Stimulated activated CD4-positive, alpha-beta T cell treated with anti-CD3 and anti-CD28 coated beads, Interleukin-2, amount 100 ng/mL, for 24 hours (primary cell): ENCODE measurements at places on chromosomes 3 and 15.

DNA sequence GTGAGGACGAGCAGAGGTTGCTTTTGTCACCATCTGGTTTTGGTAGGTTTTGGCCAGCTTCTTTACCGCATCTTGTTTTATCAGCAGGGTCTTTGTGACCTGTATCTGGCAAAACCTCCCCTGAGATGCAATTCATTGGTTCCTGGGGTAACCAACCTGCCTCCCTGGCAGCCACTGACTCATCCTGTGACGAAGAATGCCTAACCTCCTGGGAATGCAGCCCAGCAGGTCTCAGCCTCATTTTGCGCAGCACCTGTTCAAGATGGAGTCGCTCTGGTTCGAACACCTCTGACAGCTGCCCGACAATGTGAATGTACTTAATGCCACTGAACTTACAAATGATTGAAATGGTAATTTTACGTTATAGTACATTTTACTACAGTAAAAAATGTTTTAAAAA, 6.8 kb upstream of the ADAMTS17 start:
- no peak for DNase-seq

DNA sequence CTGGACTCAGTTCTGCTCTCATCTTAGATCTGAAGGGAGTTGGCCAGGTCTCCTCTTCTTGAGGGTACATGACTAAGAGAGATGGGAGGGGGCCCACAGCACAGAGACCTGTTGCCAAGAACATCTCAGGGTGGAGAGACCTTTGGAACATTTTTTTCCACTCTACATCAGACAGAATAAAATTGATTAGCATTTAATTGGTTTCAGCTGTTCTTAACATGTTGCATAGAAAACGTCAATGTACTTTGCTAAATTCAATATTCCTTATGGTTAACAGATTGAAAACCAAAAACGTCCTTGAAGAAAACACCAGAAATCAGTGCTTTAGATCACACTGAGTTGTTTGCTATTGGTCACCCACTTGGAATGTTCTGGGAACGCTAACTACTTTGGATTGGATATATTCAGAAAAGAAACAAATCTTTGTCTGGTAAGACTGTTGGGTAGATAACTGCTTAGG, 36.4 kb upstream of the FSTL1 start:
- no peak for DNase-seq

GRCh38 chr3:71232175-71232679, 351.3 kb downstream of the FOXP1 start:
- no peak for DNase-seq

DNA sequence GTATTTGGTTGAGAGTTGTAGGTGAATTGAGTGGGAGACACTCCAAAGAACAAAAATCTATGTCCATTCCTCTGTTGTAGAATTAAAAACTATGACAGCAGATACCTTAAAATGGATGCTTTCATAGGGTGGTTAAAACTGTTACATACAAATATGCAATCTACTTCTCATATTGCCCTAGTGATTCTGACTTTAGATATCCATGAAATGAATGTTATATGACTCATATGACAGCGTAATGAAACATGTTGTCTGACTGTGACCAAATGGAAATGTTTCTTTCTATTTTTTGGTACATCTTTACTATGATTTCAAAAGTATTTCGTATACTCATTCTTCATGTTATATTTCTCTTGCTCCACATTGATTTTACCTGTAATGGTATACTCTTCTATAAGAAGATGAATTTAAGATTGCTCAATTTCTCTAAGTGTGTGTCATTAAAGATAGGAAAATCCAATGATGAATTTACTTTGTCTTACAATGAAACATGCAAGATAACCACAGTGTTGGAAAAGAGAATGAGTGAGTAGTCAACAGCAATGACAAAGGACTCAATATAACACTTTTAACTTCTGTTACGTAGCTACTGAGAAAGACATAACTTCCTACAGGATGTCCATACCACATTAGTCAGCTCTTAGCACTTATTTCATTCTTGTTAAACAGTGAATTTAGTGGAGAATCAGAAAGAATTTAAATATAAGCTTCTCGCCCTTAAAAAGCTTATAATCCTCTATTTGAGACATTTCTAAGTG, 79.3 kb upstream of the LSAMP start:
- no peak for DNase-seq

GRCh38 chr3:55624238-55624637, 137.1 kb upstream of the WNT5A start:
- DNase-seq = no peak

DNA sequence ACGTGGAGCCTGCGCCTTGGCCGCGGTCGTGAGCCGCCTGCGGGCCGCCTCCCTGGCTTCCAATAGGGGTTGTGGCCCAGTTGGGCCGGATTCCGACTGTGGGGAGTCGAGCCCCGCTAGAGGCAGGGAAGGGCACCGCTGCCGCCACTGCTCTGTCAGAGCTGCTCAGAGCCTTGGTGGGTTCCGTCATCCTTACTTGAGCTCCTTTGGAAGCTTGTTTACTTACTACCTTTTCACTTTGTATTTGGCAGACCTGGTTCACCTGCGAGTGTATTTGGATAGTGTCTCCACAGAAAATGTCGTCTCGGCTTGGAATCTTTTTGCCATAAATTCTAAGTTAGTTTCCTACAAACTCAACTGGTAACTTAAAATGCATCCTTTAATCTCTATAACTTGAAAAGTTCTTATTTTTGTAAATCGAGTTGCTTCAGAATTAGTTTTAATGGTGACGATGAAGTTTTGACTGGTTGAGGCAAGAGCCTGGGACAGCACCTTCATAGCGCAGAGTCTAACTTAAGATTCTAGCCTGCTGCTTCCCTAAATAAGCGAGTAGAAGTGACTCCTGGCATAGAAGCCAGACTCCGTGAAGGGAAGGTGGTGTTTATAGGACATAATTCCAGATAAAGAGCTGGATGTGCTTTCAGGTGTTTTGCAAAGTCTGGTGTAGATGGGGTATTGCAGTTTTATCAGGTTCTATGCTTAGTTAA, 800 bp downstream of the DAG1 start:
- no peak for DNase-seq

GRCh38 chr3:43699864-43700263, 9.1 kb downstream of the ABHD5 start:
- DNase-seq = no peak

DNA sequence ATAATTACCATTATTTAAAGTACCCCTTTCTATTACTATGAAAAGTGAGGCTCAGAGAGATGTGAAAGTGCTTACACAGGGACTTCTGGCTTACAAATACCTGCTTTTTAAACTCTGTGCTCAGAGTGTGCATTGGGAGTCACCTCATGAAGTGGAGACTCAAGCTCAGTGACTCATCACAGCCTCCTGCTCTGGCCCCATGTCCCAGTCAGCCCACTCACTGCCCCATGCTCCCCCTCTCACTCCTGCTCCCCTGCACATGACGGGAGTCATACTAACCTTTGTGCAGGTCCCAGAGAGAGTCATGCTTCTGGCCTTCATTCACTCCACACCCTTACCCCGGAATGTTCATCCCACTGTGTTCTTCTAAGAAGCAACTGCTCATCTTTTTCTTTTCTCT, 20.2 kb downstream of the CCR1 start:
- DNase-seq = no peak

DNA sequence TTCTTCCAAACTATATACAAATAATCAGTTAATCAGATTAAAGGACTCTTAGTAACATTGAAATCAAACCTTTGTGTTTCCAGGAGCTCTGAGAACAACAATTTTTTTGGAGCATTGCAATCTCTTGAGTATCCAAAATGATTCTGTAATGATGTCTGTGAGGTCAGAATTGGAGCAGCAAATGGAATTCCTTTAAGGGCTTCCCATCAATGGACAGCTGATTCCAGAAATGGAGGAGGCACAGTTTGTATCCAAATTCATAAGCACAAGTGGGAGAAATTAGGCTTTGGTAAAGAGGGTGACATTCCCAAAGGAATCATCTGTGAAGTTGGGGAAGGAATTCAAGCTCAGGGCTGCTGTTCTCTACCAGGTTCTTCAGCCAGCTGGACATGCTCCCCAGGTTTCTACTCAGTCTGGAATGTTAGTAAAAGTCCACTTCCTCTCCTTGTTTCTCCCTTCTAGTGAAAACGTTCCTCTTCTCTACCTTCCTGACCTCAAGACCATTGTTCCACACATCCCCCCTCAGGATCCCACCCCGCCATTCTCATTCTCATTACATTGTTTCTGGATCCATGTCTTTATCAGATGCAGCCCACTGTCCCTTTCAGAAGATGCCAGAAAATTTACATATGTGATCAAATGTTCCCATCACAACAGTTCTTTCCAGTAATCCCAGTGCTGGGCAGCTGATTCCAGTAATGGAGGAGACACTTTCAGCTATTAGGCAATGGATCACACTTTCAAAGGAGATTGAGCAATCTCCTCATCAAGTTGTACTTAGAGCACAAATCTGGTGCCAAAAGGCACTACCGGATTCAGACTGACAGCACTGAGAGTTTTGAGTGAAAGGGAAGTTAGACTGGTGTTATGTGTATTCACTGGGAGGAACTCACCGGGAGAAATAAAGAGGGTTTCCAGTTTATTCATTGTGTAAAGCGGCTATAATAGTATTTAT, 391.3 kb upstream of the TPRG1 start:
- DNase-seq = no peak

DNA sequence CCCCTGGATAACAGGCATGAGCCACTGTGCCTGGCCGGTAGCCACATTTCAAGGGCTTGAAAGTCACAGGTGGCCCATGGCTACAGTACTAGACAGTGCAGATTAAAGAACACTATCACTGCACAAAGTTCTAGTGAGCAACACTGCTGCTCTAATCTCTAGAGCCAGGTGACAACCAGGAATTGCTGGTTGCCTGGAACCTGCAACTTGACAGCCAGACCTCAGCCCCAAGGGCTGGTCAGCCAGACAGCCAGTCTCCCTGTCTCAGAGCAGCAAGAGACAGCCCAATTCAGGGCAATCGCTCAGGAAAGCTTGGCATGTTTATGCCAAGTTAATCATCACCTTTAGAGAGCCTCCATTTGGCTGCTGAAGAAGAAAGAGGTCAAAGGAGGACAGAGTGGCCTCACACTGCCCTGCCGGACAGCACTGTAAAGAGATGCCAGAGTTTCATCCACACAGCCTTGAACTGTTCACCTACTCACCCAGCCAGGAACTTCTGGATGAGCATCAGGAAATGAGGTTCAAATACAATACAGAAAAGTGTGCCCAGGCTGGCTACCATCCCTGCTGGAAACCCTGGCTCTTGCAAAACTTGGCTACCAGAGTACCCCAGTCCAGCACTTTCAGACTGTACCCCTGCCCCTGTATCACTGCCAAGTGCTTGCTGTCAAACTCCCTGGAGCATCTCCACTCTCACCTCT, 6.0 kb downstream of the CCDC12 start:
- DNase-seq = no peak

- no peak for DNase-seq
Observed at GRCh38 chr15:52246686-52247431, 48.7 kb downstream of the MYO5C start.

DNA sequence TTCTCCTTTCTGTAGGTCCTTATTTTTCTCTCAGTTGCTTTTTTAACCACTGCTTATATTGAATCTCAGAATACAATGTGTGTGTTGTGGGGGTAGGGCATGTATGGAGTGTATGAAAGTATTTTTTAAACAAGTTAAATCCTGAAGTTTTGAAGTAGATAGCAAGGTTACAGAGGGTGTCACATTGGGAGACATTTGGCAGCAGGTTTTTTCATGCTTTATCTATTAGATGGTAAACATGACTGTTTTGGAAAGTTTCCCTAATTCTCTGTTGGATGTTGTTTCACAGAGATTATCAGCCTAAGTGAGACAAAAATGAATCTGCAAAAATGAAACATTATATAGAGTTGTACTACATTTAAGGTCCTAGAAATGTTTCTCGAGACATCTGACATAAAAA, 190.6 kb upstream of the ARPP21 start:
- no peak for DNase-seq

- DNase-seq = no peak
Observed at GRCh38 chr3:71857956-71858355, 73.0 kb upstream of the PROK2 start.

DNA sequence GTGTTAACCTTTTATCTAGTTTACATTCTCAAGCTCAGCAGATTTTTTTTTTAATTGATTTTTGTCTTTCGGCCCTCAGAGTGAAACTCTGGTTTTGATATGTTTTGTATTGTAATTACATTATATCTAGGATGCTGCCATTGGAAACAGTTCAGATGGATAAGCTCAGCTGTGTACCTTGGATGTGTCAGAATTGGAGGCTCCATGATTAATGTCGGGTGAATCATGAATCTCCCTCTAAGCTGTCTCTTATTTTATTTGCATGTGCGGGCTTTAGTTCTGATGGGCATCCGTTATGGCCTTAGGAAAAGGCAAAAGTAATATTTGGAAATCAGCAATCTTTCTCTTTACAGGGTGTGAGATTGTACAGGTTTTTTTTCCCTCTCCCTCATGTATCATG, 4.2 kb downstream of the PTPRG start:
- no peak for DNase-seq

DNA sequence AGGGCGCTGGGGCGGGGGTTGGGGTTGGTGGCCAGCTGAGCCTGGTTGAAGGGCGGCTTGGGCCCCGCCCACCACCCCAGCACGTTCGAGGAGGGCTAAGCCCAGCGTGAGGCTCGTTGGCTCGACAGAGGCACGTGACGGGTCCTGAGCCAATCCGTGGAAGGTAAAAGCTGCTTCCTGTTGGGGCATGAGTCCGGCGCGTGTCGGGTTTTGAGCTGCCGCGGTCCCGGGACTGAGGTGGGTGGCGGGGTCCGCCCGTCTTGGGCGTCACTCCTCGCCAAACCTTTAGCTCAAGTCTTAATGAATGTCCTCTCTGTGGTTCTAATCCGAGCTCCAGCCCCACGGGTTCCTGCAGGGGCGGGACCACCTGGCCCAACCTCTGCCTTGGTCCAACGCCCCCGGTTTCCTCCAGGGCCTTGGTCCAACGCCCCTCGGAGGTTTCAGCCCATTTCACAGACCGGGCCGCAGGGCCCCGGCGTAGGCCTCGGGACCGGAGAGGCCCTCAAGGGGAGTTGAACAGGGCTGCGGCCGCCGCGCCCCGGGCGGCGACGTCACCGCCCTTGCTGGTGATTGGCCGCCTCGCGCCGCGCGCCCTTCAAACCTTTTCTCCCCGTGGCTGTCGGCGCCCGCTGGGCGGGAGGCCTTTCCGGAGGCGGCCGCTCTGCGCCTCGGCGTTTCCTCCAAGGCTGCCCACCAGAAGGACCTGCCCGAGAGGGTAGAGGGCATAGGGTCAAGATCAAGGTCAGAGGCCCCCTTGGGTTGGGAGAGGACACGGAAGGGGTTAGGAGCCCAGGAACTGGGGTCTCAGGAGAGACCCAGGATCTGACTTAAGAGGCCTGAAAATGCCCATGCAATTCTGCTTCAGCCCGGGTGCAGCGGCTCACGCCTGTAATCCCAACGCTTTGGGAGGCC, at the start of gene RCCD1:
Gene RCCD1 (plus strand): TSS at position 173 of the 912 bp plus-strand sequence. CDS start 1,851 bp downstream, outside the sequence.
- peak; percentile 88 for DNase-seq

DNA sequence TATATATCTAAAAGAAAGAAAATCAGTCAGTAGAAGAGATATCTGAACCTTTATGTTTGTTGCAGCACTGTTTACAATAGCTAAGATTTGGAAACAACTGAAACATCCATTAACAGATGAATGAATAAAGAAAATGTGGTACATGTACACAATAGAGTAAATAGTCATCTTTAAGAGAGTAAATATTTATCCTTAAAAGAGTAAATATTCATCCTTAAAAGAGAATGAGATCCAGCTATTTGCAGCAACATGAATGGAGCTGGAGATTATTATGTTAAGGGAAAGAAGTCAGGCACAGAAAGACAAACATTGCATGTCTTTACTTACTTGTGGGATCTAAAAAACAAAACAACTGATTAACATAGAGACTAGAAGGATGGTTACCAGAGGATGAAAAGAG, 197.0 kb upstream of the CBLB start:
- no peak for DNase-seq
